ENCODE measurements at places on chromosomes 2 and 18.

GRCh38 chr2:182545420-182546167, 118.8 kb upstream of the PDE1A start:
- no peak for DNase-seq

DNA sequence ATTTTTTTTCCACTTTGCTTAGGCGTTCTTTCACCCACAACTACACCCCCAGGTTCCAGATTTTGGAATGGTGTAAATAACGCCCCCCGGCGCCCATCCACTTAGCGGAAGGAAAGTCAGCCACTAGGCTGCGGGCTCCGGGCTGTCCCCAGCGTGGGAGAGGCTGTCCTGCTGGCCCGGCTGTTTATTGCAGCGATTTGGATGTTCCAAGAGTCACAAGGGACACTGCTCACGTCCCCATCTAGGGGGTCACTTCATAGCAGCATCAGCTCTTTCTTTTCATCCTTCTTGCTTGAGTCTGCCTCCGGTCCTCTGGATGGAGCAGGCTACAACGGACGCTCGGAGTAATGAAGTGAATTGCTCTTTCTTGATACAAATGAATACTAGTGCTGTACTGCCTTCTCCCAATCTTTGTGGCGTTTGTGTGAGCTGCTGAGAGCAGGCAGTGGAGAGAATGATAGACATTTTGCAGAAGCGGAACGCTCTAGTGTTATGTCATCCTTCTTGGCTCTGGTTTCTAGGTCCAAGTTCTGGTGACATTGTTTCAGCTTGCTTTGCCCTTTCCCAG, 50.7 kb upstream of the PAIP2B start:
- DNase-seq = peak; percentile 12

DNA sequence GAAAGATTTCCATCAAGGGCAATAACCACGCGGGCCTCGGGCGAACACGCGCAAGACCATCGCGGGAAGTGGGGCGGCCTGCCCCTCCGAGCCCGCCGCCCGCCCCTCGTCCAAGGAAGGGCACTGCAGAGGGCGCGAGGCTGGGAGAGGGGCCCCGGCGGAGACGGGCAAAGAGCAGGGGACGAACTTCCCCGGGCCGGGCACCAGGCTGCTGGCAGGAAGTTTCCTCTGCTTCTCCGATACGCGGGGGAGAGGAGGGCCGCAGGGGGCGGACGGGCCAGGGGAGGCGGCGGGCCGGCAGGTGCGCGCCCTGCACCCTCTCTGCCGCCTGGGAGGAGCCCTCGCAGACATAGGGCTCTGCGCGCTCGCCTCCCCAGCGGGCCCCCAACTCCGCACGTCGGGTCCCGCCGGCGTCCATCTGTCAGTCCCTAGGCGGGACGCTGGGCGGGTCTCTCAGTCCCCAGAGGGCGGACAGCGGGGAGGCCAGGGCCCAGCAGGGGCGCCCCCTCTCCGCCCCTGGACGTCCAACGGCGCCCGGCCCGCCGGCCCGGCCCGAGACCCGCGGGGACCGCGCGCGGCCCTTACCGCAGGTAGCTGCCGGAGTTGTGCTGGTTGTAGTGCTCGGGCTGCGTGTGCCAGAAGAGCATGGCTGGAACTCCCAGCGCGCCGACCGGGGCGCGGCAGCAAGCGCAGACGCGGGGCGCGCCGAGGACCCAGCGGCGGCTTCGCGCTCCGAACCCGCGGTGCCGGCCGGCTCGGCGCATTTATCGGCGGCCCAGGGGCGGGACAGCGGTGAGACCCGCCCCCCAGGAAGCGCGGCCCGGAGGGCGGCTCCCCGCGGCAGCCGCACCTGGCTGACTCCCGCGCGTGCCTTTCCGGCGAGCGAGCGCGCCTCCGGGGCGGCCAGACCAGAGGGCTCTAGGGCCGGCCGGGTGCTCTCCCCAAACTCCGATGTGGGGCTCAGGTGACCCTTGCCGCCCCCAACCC, at the start of gene TFCP2L1:
TSS of gene TFCP2L1 (minus strand) at position 740 of the 987 bp plus-strand sequence. CDS start at position 647, 93 bp downstream.
- peak; percentile 16 for DNase-seq

DNA sequence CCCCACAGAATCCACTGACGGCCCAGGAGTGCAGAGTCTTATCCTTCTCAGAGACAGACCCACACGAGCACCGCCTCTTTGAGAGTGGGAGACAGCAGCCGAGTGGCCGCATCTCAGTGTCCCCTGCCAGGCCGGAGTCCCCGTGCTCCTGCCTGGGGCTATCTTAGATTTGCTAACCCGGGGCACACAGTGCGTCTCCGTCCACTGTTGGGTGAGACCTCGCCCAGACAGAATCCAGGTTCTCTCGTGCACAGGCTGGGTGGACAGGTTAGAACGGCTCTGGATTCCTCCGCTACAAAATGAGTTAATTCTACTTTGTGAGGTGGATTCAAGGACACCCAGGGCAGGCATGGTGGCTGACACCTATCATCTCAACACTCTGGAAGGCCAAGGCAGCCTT, 88.3 kb downstream of the ZNF516 start:
- no peak for DNase-seq

- DNase-seq = no peak
Measured at GRCh38 chr2:179336782-179337534, 72.3 kb upstream of the SESTD1 start.

- no peak for DNase-seq
Measured at GRCh38 chr2:200084036-200084435, 128.7 kb downstream of the MAIP1 start.

Data from stimulated activated CD4-positive, alpha-beta T cell treated with anti-CD3 and anti-CD28 coated beads, Interleukin-12 subunit alpha, Interleukin-12 subunit beta, amount 100 ng/mL, for 24 hours (primary cell).